Esophagus mucosa (tissue), 1 donor: ENCODE measurements at places on chromosomes 4 and X. TPM values are rescaled to one million over a fixed set of nuclear protein-coding genes. Genes with fewer than 3 reads are reported as not detected.
A peak's percentile ranks its signal among the peaks of the same experiment; 100 is the strongest.

Gene FRMPD4
- not detected for total RNA-seq

Gene HUWE1
- 136 TPM for total RNA-seq

Gene AFF2
- total RNA-seq, result 0.24 TPM

Gene PRSS12
- 5.7 TPM for total RNA-seq

Gene VCX3B
- not detected for total RNA-seq

Gene WDR1
- total RNA-seq, result 253 TPM

Gene NSG1
- total RNA-seq, result 58.5 TPM

Gene PGRMC1
- total RNA-seq, result 45.1 TPM

GRCh38 chrX:85503258-85504158 is 124.0 kb upstream of the POF1B start:
- ATAC-seq, result peak; percentile 95

DNA sequence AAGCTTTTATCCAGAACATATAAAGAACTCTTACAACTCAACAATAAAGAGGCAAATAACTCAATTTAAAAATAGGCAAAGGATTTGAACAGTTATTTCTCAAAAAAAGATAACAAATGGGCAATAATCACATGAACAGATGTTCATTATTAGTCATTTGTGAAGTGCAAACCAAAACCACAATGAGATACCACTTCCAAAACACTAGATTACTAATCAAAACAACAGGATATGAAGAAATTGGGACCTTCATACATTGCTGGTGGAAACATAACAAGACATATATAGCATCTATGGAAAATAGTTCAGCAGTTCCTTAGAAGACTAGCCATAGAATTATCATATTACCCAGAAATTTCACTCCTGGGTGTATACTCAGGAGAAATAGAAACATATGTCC is 224.6 kb downstream of the FBXO8 start:
- ATAC-seq, result no peak

GRCh38 chrX:153646620-153647373 is at the start of gene DUSP9:
Gene DUSP9, plus strand, starts transcription at chrX:153647203. Its CDS starts 751 bp downstream, at chrX:153647954.
- peak; percentile 19 for ATAC-seq

DNA sequence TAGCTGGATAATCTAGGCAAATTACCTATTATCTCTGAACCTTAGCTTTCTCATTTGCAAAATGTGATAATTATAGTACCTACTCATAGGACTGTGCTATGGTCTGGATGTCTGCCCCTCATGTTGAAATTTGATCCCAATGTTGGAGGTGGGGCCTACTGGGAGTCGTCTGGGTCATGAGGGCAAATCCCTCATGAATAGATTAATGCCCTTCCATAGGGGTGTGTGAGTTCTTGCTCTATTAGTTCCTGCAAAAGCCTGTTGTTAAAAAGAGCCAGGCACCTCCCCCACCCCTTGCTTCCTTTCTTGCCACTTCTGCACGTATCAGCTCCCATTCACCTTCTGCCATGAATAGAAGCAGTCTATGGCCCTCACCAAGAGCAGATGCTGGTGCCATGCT is 73.9 kb downstream of the SERTM2 start:
- no peak for ATAC-seq

DNA sequence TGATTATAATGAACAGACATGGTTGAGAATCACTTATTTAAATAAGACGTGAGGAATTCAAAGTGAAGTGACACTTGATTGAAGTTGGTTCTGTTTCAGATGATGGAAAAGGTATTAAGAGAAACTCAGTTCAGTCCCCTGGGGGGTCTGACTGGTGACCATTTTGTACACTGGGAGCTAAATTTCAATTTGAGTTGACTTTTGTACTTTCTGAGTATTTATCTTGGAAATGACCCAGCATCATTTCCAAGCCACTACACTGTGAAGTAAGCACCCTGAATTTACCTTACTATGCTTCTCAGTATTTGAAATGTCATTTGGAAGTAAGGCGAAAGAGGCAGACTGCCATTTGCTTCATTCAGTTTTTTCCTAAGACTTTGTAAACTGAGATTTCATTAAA is 73.4 kb downstream of the CNOT6L start:
- no peak for ATAC-seq

- no peak for ATAC-seq
Measured at GRCh38 chr4:171785388-171785787, 27.8 kb upstream of the GALNTL6 start.

GRCh38 chrX:2954541-2954940 is 25.4 kb upstream of the ARSD start:
- peak; percentile 65 for ATAC-seq
